ENCODE measurements at places on chromosomes 5 and 9.

DNA sequence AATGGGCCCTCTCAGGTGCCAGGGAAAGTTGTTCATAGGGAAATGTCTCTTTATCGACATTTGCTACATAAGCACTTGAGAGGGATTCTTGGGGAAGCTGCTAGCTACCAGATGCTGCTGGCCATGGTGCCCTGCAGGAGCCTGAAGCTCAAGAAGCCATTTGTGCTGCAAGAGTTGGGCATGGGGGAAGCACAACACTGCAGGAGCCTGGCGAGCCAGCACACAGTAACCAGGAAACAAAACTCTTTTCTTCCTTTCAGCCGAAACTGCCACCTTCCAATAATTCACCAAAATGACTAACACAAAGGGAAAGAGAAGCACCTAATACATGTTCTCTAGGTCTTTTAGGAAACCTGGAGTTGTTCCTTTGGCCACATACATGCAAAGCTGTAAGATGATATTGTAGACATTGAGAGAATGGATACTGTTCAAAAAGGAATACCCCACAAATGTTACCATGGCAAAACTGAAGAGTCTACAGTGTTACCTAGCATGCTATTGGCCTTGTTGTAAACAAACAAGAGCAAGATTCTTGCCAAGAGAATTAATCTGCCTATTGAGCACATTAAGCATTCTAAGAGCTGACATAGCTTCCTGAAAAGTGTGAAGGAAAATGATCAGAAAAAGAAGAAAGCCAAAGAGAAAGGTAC lies 26.1 kb upstream of the LARP1 start:
- DNase-seq, result no peak

GRCh38 chr5:57939335-57939734 lies 456.7 kb upstream of the ACTBL2 start:
- DNase-seq, result no peak

- DNase-seq, result no peak
Observed at GRCh38 chr9:35446012-35446411, 43.9 kb upstream of the RUSC2 start.

GRCh38 chr5:71757590-71758543 lies 38.8 kb downstream of the CARTPT start:
- DNase-seq, result peak; percentile 48

- DNase-seq, result no peak
Observed at GRCh38 chr5:161697001-161697400, 11.5 kb downstream of the GABRA6 start.

DNA sequence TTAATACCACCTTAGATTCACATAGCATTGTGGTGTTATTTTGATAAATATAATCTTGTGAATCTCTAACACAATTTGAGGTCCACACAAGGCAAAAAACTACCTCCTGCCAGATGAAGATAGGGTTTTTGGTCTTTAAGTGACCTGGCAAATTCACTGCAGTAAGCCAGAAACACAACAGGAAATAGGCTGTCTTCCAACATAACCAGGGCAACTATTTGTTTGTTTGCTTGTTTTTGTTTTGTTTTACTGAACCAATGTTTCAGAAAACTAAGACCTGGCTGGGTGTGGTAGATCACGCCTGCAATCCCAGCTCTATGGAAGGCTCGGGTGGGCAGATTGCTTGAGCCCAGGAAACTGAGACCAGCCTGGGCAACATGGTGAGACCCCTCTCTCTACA lies 95.5 kb downstream of the USP20 start:
- no peak for DNase-seq

DNA sequence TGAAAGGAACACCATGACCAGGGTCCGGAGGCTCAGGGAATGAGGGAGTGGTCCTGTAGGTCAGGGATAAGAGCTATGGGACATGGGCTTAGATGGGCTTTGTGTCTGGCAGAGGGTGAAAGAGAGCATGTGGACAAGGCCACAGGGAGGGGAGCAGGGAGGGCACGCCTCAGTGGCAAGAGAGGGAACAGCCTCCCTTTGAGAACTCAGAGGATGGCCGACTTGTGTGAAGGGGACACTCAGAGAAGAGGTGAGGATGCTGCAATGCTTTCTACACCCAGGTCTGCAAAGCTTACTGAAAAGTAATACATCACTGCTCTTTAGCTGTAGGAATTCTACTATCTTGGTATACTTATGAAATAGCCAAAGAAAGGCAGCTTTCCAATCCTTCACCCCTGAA lies 23.5 kb downstream of the MED10 start:
- DNase-seq, result no peak

GRCh38 chr9:114161513-114161912 lies 6.2 kb downstream of the COL27A1 start:
- no peak for DNase-seq

GRCh38 chr5:155952486-155953089 lies 374.4 kb upstream of the SGCD start:
- no peak for DNase-seq

DNA sequence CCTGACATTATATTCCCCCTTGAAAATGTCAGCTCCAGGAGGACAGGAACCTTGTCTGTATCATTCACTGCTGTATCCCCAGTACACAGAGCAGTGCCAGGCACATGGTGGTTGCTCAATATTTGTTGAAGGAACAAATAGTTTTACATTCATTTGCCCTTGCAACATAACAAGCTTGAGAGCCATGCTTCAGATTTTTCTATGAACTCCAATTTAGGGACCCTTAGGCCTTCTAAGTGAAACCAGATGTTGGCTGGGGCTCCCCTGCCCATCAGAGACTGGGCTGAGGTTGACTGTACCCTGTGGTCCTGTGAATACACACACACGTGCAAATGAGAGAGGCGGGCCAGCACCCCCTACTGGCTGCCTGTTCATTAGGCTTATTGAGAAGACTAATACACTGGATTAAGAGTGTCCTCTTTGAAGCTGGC lies 214.9 kb upstream of the WWC1 start:
- DNase-seq, result no peak

- DNase-seq, result no peak
Observed at GRCh38 chr5:11384441-11385250, 519.6 kb downstream of the CTNND2 start.

DNA sequence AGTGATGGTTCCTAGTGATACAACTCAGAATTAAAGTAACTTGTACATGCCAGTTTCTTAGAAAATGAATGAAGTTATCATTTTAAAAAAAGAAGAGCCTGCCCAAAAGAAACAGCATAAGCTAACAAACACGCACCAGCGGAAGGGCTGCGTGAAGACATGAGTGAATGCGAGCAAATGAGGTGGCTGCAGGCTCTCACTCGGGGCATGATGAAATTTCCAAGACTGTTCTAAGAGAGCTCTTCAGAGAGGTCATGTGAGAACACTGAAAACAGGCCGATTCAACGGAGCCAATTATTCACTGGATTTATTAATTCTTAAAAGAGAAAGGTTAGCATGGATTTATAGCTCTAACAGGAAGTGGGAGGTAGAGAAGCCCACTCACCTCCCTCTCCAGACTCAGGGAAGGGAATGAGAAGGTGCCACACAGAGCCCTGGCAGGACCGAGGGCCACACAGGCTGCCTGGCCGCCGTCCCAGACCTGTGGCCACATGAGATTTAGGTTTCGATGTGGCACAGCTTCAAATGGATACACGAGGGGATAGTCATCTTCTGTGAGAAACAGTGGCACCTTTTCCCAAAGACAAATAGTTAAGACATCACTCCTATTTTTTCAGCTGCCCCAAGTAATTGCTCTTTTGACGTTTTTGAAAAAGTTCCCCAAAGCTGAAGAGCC lies 55.5 kb downstream of the HABP4 start:
- DNase-seq, result no peak
